ENCODE measurements at places on chromosomes 12 and 14.

GRCh38 chr12:95881331-95881955 is 22.7 kb downstream of the SNRPF start:
- DNase-seq: peak; percentile 21

GRCh38 chr12:110280392-110280778 is 662 bp upstream of the ATP2A2 start:
- DNase-seq: peak; percentile 75

GRCh38 chr12:51482929-51483697 is 58.5 kb downstream of the SLC4A8 start:
- DNase-seq: no peak

GRCh38 chr14:81801921-81802320 is 268.3 kb upstream of the SEL1L start:
- DNase-seq: peak; percentile 63

- DNase-seq: peak; percentile 72
Observed at GRCh38 chr12:46608431-46609272, 217.1 kb downstream of the SLC38A4 start.

GRCh38 chr14:93085911-93086310 is 29.8 kb downstream of the ITPK1 start:
- peak; percentile 71 for DNase-seq

DNA sequence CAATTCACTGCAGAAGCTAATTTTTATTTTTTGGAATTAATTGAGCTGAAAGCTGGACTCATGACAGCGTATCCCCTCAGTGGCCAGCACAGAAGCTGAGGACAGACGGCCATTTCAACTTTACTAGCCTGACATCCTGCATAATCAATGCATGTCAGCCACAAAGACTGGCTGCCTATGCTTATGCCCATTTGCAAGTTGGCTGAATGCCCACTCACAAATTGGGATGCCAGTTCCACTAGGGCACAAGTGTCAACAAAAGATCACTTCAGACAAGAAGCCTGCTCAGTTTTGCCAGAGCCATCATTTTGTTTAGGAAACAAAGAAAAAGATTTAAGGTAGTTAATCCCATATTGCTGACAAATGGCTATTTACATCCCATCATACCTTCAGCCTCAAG is 417.6 kb downstream of the NOVA1 start:
- DNase-seq: no peak

DNA sequence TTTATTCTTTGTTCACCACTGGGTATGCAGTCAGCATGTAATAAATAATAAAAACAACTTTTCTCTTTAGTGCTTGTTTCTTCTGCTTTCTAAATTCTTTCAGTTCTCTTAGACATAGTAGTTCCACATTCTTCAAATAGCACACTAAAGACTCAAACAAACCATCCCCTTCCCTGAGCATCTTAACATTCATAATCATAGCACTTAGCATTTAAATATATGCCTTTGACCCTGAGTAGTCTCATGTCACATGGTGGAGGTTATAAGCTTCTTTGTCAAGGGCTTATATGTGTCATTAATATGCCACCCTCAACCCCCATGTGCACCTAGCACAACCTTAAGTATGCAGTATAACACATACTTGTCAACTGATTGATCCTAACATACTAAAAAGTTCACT is 212.7 kb downstream of the PHLDA1 start:
- DNase-seq: no peak

- DNase-seq: no peak
Observed at GRCh38 chr14:77083082-77083481, 15.0 kb upstream of the CIPC start.

DNA sequence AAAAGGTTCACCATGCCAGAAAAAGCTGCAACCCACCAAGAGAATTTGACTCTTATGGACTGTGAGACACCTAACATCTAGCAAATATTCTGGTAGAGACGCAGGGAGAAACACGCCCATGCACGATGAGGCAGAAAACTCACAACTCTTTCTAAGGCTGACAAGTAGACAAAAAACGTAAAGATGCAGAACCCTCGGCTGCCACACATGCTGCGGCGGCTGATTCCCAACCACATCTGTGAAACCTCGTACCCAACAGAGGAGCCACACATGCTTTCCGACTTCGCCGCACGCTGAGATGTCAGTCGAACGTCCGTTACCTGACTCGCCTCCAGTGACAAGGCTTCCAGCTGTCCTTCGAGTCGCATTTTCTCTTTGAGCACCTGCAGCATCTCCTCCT is 21.8 kb downstream of the GOLGA3 start:
- DNase-seq: no peak

GRCh38 chr14:49999146-49999761 is 106.4 kb downstream of the ARF6 start:
- DNase-seq: peak; percentile 90

DNA sequence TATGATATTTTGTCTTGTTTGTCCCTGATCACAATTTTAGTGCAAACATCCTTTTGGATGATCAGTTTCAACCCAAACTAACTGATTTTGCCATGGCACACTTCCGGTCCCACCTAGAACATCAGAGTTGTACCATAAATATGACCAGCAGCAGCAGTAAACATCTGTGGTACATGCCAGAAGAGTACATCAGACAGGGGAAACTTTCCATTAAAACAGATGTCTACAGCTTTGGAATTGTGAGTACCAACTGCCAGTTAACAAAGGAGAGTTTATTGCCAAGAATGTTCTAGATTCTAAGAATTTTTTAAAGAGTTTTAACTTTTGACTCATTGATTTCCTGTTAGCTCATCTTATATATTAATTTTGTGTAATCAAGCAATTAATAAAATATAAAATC is 55.4 kb downstream of the IRAK3 start:
- no peak for DNase-seq

DNA sequence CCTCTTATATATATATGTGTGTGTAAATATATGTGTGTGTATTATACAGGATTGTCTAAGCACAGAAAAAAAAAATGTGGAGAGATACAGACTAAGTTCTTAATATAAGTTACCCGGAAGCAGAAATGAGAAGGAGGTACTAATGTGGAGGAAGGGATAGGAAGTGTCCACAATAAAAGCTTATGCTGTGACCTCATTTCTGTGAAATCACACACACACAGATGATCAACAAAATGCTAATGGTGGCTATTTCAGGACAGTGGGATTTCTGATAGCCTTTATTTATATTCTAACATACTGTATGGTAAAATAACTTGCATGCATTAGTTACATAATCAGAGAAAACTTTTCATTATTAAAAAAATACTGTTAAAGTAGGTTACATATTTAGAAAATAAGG is 8.5 kb upstream of the RAD51AP1 start:
- no peak for DNase-seq

- no peak for DNase-seq
Observed at GRCh38 chr14:94127330-94127729, 2.1 kb downstream of the IFI27L2 start.

GRCh38 chr12:27971606-27972005 is 927 bp downstream of the PTHLH start:
- DNase-seq: no peak

DNA sequence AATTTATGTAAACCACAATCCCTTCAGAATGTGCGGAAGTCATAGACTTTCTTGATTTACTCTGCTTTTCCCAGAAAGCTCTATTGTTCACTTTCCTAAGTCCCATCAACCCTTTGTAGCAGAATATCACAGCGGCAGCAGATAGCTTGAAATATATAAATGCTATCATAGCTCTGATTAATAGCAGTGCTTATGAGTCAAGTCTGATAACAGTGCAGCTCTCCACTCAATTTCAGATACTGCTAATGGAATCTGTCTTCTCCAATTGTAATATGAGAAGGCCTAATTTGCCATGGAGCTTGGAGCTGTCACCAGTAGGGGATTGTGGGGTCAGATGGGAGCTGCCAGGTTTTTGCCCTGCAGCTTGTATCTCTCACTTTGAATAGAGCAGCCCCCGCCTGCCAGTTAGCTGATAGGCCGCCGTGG is 10.9 kb downstream of the TMEM260 start:
- DNase-seq: no peak

DNA sequence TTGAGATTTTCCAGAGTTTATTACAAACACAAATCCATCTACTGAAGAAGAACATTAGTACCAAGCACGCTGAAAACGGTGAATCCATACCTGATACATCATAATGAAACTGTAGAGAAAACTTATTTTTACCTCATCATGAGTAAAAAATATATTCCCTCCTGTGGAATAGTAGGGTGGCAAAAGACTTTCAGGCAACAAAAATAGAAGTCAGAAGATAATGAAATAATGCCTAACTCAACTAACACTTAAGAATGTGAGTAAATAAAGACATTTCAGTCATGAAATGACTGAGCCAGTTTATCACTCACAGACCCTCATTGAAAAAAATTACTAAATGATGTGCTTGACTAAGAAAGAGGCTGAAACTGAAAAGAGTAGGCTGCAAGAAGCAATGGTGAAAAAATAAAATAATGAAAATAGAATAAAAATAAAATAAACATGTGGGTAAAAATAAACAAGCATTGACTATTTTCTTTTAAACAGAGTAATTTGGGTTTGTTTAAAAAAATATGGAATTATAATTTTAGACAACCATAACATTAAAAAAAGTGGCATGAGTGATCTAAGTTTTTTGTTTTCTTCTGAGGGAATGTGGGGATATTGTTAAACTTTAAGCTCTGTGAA is 148.6 kb downstream of the ASCL1 start:
- no peak for DNase-seq

Measured in astrocyte of the hippocampus (primary cell).